NCI-H187 treated with DMSO at 0.1 percent for 48 hours (cell line): ENCODE measurements at places on chromosomes 12 and 14.

GRCh38 chr12:121034616-121035305 is 4.3 kb downstream of the OASL start:
- DNase-seq, result no peak

DNA sequence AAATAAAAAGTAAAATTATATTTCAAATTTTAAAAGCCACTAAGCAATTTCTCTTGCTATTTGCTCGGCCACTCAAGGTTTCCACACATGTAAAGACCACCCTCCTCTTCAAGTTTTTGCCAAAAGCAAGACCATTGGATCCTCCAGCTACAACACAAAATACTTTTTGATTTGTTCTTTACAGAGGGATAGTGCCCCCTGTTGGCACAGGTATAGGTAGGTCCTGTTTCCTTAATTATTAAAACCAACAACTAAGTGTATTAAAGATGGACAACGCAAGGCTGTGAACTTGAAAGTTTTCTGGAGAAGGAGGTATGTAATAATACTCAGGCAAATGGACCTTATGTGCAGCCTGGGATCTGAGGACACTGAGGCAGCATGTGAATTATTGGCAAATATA is 23.8 kb downstream of the ATP6V1D start:
- no peak for DNase-seq

- no peak for DNase-seq
Measured at GRCh38 chr14:91420686-91421085, 3.1 kb upstream of the CCDC88C start.

DNA sequence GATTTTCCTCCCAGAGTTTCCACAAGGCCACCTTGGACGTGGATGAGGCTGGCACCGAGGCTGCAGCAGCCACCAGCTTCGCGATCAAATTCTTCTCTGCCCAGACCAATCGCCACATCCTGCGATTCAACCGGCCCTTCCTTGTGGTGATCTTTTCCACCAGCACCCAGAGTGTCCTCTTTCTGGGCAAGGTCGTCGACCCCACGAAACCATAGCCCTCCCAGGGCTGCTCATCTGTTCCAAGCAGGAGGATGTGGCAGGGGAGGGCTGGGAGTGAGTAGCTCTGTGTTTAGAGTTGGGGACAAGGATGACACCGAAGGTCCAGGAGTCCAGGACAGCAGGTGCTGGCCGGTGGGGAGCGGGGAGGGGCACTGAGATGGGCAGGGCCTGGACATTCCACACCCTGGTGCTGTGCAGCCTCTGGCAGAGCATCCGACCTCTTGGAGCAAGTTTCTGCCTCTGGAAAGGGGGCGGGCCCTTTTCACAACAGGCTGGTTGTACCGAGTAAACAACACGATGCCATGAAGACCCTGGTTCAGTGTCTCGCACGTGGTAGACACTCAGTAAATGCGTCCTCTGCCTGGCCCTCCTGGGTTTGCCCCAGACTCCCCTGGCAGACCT is 8.2 kb downstream of the SERPINA4 start:
- no peak for DNase-seq

DNA sequence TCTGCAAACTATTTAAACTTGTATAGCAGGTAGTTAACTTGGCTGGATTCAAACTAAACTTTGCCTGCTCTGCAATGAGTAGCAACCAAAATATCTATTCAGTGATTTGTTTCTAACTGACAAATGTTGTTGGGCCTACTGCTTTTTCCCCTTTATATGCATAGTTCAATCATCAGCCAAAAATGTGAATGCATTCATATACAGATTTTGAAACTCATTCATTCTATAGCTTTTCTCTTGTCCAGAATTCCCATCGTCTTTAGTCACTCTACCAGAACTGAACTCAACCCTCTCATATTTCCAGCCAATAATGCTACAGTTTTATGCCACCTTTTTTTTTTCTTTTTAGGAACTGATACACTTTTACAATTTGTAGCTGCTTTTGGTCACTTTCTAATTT is 599.8 kb downstream of the RPL10L start:
- DNase-seq, result no peak

DNA sequence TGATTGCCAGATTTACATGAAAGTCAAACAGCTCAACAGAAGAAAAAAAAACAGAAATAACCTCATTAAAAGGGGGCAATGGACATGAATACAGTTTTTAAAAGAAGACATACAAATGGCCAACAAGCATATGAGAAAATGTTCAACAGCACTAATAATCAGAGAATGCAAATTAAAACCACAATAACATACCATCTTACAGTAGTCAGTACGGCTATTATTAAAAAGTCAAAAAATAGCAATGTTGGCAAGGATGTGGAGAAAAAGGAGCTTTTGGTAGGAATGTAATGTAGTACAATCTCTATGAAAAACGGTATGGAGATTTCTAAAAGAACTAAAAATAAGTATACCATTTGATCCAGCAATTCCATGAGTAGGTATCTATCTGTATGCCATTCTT is 272.1 kb downstream of the CEP128 start:
- DNase-seq, result no peak

GRCh38 chr12:111606767-111607230 is 7.7 kb upstream of the ATXN2 start:
- no peak for DNase-seq

- DNase-seq, result no peak
Measured at GRCh38 chr12:106739815-106740530, 34.5 kb upstream of the RIC8B start.

DNA sequence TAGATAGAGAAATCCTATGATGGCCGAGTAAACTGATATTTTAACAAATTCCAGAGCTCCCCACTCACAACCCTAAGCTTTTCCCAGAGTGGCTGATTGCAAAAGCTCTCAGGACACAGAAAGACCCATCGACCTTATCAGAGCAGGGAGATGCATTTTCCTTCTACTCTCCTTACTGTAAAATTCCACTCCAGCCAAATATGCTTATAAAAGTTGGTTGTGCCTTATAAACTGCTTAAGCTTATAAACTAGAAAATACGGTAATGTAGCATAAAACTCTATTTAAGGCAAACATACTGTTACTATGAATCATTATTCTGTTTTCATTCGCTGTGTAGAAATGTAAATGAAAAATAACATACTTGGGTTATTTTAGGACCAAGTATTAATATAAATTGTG is 41.6 kb upstream of the TRHDE start:
- DNase-seq, result no peak

DNA sequence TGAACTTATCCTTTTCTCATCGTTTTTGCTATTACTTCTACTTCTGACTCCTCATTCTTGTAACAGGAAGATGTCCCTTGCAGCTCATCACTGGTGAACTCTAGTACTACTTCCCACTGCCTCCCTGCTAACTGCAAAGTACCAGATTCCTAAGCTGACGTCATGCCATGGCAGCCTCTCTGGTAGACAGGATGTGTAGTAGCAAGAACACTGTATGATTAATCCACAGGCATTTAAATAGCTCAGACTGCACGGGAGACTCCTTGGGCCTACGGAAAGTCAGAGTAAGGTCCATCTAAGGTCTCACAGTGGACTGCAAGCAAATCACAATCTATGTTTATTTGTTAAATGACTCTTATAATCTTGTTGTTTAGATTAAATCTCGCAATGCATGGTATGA is 43.5 kb downstream of the DNAI7 start:
- no peak for DNase-seq

DNA sequence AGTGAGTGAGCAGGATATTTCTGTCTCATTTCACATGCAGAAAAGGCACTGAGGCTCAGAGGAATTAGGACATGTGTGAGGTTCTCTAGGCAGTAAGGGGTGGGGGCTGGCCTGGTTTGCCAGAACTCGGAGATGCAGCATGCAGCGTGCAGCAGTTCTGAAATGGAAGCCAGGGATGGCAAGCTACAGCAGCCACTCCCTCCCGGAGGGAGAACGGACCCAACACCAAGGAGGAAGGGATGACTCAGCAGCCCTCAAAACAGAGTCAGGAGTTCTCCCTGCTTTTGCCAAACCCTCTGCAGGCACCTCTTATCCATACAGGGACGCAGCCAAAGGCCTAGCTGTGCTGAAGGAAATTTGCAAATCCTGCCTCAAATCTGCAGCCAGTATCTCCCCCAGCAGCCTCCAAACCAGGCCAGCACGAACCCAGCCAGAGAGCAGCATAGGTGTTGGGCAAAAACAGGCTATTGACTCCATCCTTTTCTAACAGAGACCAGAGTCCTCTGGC is 10.3 kb upstream of the SERPINA3 start:
- DNase-seq, result no peak

- DNase-seq, result no peak
Measured at GRCh38 chr12:108370415-108370814, 31.3 kb upstream of the CMKLR1 start.

DNA sequence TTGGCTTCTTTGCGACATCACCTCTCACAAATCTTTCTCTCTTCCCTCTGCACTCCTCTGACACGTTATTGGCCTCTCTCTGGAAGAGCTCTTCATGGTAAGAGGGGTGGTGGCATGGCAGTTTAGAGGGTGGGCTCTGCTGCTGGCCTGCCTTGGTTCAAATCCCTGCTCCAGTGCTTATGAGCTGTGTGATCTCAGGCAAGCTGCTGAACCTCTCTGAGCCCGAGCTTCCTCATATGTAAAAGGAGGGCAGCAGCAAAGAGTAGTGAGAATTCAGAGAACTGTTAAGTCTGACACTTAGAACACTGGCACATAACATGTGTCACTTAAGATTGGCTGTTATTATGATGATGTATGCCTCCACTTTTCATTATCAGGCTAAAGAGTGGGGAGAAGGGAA is 118.3 kb downstream of the RBM19 start:
- no peak for DNase-seq
